Neural progenitor cell (in vitro differentiated cells): ENCODE measurements at places on chromosomes 6 and 20.

DNA sequence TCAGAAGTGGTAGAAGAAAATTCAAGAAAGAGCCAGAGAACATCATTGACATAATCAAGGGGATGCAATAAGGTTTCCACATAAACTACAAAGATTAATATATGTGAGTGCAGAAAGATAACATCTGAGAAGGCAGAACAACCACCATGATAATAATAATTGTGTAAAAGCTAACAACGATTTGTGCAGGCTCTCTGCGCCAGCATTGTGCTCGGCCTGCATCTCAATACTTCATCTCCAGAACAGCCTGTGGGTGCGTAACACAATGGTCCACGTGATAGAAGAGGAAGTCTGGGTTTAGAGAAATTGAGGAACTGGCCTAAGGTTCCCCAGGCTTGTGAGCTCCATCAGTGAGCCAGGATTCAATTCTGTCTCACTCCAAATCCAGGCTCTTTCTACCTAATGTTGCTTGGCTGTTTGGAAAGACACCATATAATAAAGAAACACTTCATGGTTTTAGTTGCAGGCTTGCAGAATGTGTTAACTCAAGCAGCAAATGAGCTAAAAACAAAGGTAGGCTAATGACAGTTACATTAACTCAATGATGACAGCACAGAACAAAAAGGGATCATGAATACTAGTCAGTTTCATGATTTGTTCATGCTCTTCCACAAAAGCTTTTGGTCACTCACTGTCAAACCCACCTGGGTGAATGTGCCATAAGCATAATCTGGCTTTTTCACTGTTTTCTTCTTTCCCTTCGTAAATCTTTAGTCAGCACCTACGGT is 71.2 kb downstream of the LY86 start:
- no peak for DNase-seq

DNA sequence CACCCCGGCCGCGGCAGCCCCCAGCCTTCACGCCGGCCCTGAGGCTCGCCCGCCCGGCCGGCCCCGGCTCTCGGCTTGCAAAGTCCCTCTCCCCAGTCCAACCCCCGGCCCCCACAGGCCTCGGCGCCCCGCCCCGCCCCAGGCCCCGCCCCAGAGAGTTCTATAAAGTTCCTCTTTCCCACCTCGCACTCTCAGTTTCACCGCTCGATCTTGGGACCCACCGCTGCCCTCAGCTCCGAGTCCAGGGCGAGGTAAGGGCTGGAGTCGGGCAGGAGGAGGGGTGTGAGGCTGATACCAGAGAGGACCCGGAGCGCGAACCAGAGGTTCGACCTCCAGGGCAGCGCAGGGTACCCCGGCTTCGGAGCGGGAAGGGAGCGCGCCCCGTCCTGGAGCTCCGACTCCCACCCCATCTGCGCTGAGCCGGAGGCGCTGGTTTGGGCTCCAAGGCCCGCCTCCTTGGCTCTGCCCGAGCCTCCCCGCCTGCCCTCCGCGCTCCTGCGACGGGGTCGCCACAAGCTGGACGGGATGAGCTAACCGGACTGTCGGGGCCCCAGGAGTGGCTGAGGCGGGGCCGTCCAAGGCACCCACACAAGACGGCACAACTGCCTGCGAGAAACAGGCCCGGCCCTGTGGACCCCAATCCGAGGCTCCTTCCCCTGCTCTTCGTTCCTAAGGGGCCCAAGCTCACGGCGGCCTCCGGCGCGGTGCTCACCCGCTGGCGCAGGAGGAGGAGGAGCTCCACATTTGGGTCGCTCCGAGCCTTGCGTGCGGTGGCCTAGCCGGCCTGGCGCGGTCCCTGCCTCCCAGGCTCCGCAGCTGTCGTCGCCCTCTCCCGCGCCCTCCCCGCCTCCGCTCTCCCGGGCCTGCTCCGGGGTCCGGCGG is at the start of gene IRF4:
Gene IRF4 (plus strand): TSS at position 194 of the 882 bp plus-strand sequence. CDS start 1,401 bp downstream, outside the sequence.
- peak; percentile 73 for DNase-seq

GRCh38 chr6:111588366-111588765 is 17.3 kb downstream of the TRAF3IP2 start:
- no peak for DNase-seq

- DNase-seq, result no peak
These were observed 28.1 kb downstream of the NRSN1 start for GRCh38 chr6:24154121-24154520.

DNA sequence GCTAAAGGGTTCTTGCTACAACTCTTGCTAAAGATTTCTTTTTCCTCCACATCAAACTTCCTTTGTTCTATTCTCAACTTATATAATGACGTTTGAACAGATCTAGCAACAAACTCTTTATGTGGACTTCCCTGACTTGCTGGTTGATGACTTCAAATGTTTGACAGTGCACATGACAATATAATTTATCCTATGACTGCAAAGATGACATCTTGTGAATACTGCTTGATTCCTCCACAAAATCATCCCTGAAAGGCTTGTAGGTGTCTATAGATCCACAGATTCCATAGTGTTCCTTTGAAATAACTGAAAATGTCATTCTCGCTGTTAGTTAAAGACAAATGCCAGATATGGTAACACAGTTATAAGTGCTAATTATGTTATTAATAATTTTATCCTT is 478.9 kb downstream of the NKAIN2 start:
- DNase-seq, result no peak

DNA sequence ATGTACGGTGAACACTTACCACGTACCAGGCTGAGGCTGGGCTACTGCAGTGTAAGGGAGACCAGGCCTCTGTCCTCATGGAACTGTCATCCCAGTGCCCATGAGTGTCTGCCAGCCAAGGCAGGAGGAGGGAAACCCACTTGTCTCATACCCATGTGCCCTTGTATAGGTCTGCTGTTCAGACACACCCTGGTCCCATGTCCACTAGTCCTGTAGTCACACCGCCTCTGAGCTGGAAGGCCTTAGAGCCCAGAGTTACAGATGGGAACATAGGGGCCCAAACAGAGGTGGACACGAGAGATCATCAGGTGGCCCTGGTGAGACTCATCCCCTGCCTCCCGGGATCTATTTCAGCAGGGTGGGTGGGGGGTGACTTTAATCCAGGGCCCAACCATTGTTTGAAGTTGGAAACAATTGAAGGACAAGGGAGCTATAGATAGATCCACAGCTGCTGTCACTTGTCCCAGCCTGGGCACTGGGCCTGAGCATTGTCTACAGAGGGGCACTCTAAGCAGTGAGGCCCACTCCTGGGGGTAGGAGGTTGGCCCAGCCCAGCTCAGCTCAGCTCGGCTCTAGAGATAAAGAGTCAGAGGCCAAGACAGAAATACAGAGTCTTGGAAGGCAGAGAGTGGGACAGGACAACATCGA is 14.6 kb downstream of the MYH7B start:
- DNase-seq, result no peak

GRCh38 chr6:71766796-71767195 is 119.6 kb upstream of the RIMS1 start:
- DNase-seq, result no peak

GRCh38 chr6:9455864-9456658 is 958.8 kb downstream of the TFAP2A start:
- DNase-seq, result peak; percentile 93

DNA sequence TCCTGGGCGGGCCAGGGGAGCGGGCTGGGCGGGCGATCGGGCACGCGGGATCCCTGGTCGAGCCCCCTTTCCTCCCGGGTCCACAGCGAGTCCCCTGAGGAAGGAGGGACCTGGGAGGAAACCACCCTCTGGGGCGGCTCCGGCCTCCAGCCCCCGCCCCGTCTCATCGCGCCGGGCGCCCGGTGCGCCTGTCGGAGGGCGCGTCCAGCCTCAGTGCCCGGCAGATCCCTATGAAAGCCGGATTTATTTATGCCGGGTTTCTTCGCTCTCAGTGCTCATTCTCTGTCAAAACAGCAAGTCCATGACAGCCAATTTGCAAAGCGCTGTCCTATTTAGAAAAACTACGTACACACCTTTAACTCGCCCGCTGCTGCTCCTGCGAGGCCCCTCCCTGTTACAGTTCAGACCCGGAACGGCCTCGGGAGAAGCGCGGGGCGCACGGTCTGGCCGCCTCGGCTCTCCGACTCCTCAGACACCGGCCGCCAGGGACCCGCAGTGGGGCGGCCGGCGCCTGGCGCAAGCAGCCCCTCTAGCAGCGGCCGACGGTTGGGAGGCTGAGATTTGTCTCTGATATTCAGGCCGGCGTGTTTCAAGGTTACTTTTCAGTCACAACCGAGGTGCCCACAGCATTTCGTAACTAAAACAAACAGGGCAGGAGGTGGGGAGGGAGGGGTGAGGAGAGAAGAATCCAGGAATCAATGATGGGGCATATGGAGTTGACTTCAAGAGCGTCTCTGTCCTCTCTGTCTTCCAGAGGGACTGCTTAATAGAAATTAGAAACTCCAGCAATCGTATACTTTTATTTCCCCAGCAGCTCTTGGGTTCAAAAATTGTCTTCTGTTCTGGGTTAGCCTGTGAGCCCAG is 782 bp upstream of the FOXA2 start:
- DNase-seq, result peak; percentile 68

DNA sequence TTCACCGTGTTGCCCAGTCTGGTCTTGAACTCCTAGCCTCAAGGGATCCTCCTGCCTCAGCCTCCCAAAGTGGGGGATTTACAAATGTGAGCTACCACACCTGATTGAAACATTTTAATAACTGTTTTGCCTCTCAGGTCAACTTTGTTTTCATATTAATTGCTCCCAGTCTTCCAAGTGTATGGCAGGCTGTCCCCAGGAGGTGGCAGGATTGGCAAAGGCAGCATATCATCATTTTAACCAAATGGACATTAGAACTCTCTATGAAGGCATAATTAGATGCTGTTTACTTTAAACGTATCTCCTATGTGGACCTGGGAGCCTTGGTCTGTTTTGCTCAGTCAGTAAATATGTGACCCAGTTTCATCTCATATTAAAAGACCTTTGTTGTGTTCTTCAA is 59.2 kb upstream of the CSE1L start:
- no peak for DNase-seq

- peak; percentile 65 for DNase-seq
These were observed 490.2 kb upstream of the SULF2 start for GRCh38 chr20:48275286-48276020.
